Karpas-422 (cell line): ENCODE measurements at places on chromosomes 16 and 17. TPM values are rescaled to one million over a fixed set of nuclear protein-coding genes. Genes with fewer than 3 reads are reported as not detected.

- no peak overlapping the region for H3K27ac ChIP-seq
- no peaks in the 10 kb centered on the region for H3K4me1 ChIP-seq
- peaks cover 14% of the 10 kb centered on the region; the same call in 1 of the 2 replicates for H3K36me3 ChIP-seq
- DNase-seq = no peak
- no peaks in the 10 kb centered on the region for H3K27me3 ChIP-seq
Observed at GRCh38 chr16:4667203-4667963, 26.0 kb upstream of the NUDT16L1 start.

GRCh38 chr16:15899538-15900100, 11.2 kb upstream of the CEP20 start:
- no peak overlapping the region for H3K4me3 ChIP-seq
- no peaks in the 10 kb centered on the region for H3K27me3 ChIP-seq
- peaks cover 8% of the 10 kb centered on the region for H3K4me1 ChIP-seq
- H3K36me3 ChIP-seq = no peaks in the 10 kb centered on the region
- DNase-seq = no peak

DNA sequence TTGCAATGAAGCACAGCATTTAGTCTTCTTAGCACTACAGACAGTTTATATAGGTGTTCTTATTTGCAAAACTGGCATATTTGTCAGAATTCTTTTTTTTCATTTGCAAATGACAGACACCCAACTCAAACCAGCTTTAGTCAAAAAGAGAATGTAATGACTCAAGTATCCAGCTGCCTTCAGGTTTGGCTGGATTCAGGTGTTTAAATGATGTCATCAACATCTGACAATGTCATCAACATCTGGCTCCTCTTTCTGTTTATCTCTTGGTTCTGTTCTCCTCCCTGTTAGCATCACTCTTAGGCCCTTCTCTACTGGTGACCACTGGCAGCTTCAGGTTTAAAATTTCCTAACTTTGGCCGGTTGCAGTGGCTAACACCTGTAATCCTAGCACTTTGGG, 18.9 kb downstream of the TMC5 start:
- no peak overlapping the region; the same call in 1 of the 2 replicates for H3K4me3 ChIP-seq
- H3K4me1 ChIP-seq = peaks cover 20% of the 10 kb centered on the region
- no peak overlapping the region for H3K27ac ChIP-seq
- DNase-seq = no peak
- no peaks in the 10 kb centered on the region for H3K27me3 ChIP-seq
- H3K36me3 ChIP-seq = no peaks in the 10 kb centered on the region

SLC2A4 gene
- total RNA-seq = 0.14 TPM in 1 of 2 replicates, not detected in the other

DNA sequence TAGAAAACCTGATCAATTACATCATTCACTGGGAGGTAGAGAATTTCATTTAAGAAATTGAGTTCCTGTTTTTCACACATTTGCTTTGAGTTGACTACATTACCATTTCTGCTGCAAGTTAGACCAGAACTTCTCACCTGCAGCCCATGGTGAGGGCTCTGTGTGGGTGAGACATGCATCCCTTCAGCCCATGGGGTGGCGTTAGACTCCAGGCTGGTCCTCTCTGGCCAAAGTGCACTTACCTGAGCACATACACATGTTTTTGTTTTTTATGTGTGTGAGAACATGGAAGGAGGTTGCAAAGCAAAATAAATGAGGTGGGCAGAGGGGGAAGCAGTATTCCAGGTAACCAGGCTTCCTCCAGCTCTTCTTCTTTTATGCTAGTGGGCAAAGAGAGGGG, 470.2 kb downstream of the PMP22 start:
- no peak overlapping the region for H3K4me3 ChIP-seq
- H3K27ac ChIP-seq = no peak overlapping the region
- peaks cover 14% of the 10 kb centered on the region for H3K4me1 ChIP-seq
- no peak for DNase-seq

DNA sequence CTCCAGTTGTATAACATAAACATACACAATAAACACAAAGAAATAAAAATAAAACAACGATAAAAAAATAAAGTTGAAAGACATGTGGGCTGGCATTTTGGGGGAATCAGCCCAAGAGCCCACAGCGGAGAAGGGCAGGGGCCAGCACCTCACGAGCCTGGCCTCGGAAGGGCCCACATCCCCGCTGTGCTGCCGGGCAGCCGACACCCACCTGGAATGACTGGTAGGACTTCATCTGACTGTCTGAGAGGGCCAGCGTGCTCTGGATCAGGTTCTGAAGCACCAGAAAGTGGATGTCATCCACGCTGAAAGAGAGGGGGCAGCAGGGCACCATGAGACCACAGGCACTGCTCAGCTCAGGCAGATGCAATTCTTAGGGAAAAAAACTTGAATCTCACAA, 73.5 kb downstream of the GTF3C1 start:
- DNase-seq = no peak
- H3K36me3 ChIP-seq = peaks cover 23% of the 10 kb centered on the region; the same call in 1 of the 2 replicates
- H3K4me1 ChIP-seq = no peaks in the 10 kb centered on the region
- H3K27ac ChIP-seq = no peak overlapping the region
- no peaks in the 10 kb centered on the region for H3K27me3 ChIP-seq

DNA sequence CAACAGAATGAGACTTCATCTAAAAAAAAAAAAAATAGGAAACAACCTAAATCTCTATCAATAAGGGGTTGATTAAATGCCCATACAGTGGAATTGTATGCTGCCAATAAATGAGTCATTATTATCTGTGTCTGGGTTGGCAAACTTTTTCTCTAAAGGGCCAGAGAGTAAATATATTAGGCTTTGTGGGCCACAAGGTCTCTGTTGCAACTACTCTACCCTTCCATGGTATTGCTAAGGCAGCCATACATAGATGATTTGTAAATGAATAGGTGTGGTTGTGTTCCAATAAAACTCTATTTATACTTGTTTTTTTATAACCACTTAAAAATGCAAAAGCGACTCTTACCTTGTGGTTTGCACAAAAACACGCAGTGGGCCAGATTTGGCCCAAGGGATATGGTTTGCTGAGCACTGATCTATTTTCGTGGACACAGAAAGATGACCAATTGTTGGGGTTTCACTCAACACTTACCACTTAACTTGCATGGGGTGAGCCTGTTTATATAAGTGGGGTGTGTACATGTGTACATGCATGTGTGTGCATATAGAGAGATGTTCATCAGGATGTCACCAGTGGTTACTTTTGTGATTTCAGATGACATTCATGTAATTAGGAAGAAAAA, 12.4 kb upstream of the IL4R start:
- H3K27ac ChIP-seq = no peak overlapping the region
- no peaks in the 10 kb centered on the region for H3K36me3 ChIP-seq
- no peak for DNase-seq
- no peaks in the 10 kb centered on the region for H3K27me3 ChIP-seq
- peaks cover 5% of the 10 kb centered on the region; the same call in 1 of the 2 replicates for H3K4me1 ChIP-seq
- no peak overlapping the region for H3K4me3 ChIP-seq

DNA sequence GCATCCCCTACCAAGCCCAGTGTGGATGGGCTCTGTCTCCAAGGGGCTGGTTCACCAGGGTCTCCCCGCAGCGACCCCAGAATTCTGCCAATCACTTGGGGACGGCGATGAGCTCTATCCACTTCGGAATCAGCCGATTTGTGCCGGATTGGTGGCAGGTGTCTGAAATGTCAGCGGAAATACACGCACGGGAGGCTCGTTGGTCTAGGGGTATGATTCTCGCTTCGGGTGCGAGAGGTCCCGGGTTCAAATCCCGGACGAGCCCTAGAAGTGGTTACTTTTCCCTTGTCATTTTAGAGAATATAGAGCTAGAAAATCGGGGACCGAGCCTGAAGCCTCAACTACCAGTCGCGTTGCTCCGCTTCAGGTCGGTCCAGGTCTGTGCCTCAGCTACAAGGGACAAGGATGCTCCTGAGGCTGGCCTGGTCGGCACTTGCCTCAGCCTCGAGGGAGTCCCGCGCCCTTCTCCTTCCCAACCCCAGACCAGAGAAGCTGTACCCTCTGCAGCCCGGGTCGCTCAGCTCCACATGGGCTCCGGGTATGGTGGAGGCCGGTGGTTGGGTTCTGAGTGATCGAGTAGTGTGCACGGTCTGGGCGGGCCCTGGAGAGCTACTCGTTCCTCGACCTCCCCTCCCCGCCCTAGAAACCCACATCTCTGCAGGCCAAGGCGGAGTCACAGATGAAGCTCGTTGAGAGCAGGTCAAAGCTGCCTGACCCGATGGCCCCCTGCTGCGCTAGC, 16.0 kb upstream of the OR1F1 start:
- H3K4me3 ChIP-seq = peak overlapping the region; percentile 18; the same call in 1 of the 2 replicates
- H3K4me1 ChIP-seq = peaks cover 21% of the 10 kb centered on the region
- no peaks in the 10 kb centered on the region for H3K36me3 ChIP-seq
- H3K27me3 ChIP-seq = no peaks in the 10 kb centered on the region

OTOP2 gene
- not detected in 2 replicates for total RNA-seq
